Thyroid gland (tissue), 4 donors: ENCODE measurements at places on chromosomes 7 and 10. TPM values are rescaled to one million over a fixed set of nuclear protein-coding genes. Genes with fewer than 3 reads are reported as not detected.

The SPDYE9 gene
- total RNA-seq: not detected

DNA sequence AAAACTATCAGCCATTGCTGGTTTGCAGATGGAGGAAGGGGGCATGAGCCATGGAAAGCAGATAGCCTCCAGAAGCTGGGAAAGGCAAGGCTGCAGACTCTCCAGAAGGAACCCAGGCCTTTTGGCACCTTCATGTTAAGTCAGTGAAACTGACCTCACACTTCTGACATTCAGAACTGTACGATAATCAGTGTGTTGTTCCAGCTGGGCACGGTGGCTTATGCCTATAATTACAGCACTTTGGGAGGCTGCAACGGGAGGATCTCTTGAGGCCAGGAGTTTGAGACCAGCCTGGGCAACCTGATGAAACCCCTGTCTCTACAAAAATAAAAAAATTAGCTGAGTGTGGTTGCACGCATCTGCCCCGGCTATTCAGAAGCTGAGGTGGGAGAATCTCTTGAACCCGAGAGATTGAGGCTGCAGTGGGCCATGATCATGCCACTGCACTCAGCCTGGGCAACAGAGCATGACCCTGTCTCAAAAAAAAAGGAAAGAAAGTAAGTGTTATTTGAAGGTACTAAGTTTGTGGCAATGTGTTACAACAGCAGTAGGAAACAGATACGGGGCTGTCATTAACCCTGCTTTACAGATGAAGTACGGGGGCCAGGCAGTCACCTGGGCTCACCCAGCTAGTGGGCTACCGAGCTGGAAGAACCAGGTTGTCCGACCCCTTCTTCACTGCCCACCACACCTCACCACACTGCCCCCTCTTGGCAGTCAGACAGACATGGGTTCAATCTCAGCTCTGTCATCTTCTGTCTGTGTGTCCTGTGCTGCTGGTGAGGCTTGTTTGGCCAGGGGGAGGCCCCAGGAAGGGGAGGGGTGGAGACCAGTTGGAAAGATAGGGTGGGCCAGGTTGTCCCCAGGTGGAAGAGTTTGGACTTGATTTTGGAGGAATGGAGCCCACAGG, 18.3 kb downstream of the CHST3 start:
- DNase-seq: no peak

The CALY gene
- not detected for total RNA-seq

The C10orf95 gene
- total RNA-seq: 1.1 TPM

The NPSR1 gene
- not detected for total RNA-seq

The LDB3 gene
- 2.2 TPM for total RNA-seq

GRCh38 chr7:17069146-17069545, 187.4 kb upstream of the AGR3 start:
- DNase-seq: no peak

The CPEB3 gene
- total RNA-seq: 18.4 TPM

DNA sequence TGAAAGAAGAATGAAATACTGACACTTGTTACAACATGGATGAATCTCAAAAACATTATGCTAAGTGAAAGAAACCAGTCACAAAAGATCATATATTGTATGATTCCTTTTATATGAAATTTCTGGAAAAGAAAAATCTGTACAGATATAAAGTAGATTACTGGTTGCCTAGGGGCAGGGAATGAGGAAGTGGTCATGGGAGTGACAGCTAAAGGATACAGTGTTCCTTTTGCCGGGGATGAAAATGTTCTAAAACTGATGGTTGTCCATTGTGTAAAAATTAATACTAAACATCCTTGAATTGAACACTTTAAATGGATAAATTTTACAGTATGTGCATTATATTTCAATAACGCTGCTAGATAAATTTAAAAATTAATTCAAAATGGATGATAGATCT, 25.1 kb downstream of the ALOX5 start:
- no peak for DNase-seq

DNA sequence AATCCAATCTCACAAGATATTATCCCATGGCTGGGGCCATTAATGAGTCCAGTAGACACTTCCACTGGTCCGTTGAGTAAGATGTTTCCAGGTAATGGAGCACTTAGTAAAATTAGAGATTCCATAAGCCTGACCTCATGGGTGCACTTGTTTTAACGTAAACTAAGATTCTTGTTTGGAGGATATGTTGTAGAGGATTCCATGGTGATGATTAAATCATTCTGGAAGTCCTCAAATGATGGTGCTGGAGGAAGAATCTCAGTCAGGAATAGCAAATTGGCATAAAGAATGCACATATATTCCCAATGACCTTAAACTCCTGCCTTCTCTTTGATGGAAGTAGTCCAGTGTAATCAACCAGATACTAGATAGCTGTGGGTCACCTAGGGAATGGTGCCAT, 161.9 kb upstream of the PCLO start:
- DNase-seq: no peak

The PNLIPRP1 gene
- total RNA-seq: not detected

GRCh38 chr7:136911344-136911743, 42.9 kb downstream of the CHRM2 start:
- no peak for DNase-seq

The BMPER gene
- total RNA-seq: 0.25 TPM

The RPEL1 gene
- total RNA-seq: not detected

The AVPI1 gene
- 15.6 TPM for total RNA-seq
